ENCODE measurements at places on chromosomes 5 and 9.

DNA sequence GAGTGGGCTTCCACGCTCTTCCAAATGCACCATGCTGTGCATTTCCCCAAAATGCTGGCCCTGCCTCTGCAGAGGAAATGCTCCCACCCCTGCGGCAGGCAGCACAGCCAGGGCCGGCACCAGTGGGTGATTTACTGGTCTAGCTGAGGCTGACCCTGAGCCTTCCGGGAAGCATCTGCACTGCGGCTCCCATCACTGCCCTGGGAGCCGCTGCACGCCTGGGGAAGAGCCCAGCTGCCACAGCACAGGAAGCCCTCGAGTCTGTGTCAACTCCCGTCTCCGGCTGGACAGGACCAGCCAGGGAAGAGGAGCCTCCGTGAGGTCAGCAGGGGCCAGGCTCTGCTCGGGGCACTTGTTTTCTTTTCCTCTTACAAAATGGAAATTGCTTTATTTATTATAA is 25.1 kb upstream of the EEIG1 start:
- DNase-seq = no peak

DNA sequence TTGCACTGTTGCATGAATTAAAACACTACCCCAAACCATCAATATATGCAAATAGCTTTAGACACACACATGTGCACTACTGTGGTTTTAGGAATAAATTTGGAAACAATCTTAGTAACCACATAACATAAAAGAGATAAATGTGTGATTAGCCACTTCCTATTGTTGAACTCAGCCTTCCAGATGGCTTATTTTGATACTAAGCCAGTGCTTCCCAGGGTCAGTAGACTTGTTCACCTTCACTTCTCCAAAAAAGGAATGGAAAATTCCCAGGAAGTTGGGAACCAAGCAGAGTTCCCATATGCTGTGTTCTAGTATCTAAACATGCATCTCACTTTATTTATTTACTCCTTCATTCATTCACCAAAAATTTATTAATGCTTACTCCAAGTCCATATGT is 47.8 kb downstream of the SVEP1 start:
- no peak for DNase-seq

GRCh38 chr9:93596399-93596798 is 20.0 kb downstream of the PHF2 start:
- no peak for DNase-seq

DNA sequence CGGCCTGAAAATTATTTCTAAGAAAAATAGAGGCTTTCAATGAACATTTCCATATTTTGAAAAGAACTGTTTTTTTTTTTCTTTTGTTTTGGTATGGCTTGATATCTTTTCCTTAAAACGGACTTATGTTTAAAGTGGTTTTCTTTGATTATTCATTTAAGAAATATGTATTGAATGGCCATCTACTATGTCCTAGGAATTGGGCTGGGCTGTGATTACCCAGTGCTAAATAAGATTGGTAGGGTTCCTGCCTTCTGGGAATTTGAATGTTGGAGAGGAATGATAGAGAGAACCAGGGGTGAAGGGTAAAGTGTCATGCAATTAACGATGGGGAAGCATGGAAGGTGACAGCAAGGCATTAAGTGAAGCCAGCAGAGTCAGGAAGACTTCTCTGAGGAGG is 33.2 kb downstream of the TNFSF8 start:
- DNase-seq = no peak

GRCh38 chr5:174172152-174172551 is 126.6 kb downstream of the NSG2 start:
- no peak for DNase-seq

- peak; percentile 80 for DNase-seq
Measured at GRCh38 chr5:103624675-103625074, 62.1 kb upstream of the NUDT12 start.

GRCh38 chr5:126414874-126415502 is 8.2 kb upstream of the GRAMD2B start:
- peak; percentile 72 for DNase-seq
